Stimulated activated CD4-positive, alpha-beta T cell treated with anti-CD3 and anti-CD28 coated beads, Interleukin-2, amount 100 ng/mL, for 4 hours (primary cell): ENCODE measurements at places on chromosomes 2 and 18.

GRCh38 chr18:70195852-70196434, 9.5 kb downstream of the RTTN start:
- DNase-seq, result no peak

GRCh38 chr18:54647176-54647575, 56.1 kb downstream of the DYNAP start:
- DNase-seq, result no peak

DNA sequence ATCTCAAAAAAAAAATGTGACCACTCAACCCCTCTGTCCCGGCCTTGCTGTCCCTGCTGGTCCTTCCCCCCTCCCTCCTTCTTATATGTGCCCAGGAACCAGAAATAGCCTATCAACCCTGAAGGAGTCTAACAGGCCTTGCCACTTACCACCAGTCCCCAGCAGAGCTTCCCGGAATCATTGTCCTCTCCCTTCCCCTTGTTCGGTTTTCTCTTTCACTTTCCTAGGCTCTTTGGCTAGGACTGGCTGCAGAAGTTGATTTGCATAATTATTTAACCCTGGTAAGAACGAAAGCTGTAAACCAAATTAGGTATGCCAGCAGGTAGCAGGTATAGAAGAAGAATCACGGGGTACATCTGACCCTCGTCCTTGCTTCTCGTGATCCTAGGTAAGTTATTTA, 72.6 kb upstream of the ZNF532 start:
- no peak for DNase-seq

DNA sequence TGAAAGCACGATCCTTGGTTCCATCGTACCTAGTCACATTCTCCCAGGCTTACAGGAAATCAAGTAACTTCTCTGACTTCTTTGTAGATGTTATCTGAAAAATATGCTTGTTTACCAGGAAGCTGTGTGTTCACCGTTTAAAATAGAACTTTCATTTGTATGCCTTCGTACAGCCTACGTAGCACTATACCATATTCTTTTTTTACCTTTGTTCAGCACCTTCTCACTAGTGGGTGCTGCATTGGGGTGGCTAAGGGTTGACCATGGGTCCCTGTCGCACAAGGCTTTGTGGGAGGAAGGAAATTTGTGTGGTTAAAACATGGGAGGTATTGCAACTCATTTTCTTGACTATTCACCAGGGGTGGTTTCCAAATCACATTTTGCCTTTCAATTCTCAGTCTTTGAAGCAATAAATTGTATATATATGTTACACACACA, 16.6 kb downstream of the MALT1 start:
- DNase-seq, result peak; percentile 51

DNA sequence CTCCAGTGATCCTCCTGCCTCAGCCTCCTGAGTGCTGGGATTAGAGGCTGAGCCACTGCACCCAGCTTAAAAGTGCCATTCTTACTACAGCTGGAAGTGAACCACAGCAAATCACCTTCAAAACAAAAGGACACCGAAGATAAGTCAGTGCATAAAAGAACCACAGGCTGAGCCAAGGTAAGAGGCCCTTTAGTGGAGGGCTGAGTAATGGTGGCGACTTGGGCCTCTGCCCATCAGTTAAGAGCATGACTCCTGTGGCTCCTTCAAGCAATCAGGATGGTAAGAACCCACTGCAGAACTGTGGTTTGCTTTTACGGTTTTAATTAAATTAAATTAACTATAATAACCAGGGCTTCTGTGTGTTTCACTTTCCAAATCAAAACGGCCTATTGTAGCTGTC, 75.1 kb downstream of the CTAGE1 start:
- DNase-seq, result no peak

GRCh38 chr18:43539862-43540261, 262.6 kb upstream of the SYT4 start:
- DNase-seq, result no peak

DNA sequence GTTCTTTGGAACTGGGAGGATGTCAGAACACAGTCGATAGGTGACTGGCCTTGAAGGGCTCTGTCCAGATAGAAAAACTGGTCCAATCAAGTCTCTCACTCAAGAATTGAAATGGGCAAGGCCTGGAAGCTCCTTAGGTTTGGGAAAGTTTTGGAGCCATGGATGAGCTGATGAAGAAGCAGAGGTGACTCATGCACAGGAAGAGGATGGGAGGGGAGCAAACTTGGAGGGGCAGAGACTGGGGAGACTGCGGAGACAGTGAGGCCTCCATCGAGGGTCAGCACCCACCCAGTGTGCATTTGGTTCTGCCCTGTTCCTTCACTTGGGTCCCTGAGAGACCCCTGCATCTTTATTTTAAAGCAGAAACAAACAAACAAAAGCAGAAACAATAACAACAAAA, 41.1 kb downstream of the SOWAHC start:
- DNase-seq, result no peak

- no peak for DNase-seq
These were observed 1377.9 kb downstream of the RPIA start for GRCh38 chr2:90069290-90069894.

GRCh38 chr2:85702172-85702571, 8.0 kb downstream of the GNLY start:
- DNase-seq, result no peak

DNA sequence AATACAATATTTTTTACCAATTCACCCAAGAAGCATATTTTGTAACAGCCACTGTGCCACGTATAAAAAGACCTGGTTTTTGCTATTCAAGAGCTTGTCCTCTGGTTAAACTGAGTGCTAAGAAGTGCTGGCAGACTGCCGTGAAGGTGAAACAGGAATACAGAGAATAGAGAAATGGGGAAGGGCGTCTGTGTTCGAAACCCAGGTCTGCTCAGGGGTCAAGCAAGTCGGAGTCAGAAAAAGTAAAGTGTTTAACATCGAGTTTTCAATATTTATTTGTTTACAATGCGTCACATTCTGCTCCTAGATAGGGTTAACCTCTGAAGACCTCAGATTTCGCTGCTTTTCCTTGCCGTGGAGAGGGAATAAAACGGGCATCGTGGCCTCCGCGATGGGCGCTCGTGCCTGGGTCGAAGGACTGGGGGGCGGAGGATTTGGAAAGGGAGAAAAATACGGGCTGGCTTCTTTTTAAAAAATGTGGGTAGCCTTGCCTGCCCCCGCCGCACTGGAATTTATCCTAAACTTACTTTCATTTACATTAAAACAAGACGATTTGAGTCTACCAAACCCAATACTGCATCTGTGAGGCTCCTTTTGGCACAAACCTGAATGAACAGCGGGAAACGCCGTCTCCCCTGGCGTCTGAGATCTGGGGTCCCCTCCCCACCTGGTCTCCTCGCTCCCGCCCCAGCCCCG, 1.1 kb upstream of the SNTG2 start:
- DNase-seq, result no peak

DNA sequence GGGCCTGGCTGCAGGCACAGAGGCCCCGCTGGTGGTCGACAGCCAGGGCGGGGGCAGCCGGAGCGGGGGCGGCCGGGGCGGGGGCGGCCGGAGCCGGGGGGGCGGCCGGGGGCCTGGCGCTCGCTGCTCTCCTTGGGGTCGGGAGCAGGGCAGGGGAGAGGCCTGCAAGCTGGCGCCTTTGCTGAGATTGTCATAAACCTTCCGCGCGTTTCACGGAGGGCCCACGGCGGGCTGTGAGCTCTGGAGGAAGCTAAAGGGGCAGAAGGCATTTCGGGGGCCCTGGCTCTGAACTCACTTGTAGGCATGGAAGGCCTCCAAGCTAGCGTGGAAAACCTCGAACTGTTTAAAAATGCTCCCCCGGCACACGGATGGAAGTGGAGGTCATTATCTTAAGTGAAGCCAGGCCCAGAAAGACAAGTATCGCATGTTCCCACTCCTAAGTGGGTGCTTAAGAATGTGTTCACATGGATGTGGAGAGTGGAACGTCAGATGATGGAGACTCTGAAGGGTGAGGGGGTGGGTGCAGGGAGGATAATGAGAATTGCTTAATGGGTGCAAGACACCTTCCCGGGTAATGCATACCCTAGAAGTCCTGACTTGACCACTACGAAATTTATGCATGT, 629 bp downstream of the PRELID3A start:
- DNase-seq, result no peak

DNA sequence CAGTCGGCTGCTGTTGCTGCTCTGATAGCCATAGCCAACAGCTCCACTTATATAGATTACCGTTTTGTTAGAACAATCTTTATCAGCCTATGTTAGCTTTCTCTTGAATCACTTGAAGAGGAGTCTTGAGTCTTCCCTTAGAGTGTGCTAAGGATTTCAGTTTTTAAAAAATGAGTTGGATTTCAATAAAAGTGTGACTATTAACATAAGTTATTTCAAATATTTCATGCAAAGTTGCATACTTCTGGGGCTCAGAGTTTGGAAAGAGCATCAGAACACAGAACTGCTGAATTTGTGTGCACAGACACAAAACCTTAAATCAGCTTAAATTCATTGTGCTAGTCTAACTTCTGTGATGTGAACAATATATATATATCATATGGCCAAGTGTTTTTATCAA, 174.7 kb downstream of the MTX2 start:
- no peak for DNase-seq

GRCh38 chr2:98153481-98153880, 66.5 kb downstream of the VWA3B start:
- DNase-seq, result no peak

GRCh38 chr2:47095349-47096020, 59.6 kb downstream of the STPG4 start:
- DNase-seq, result no peak

- no peak for DNase-seq
These were observed 27.2 kb downstream of the ST6GAL2 start for GRCh38 chr2:106858810-106859209.

- DNase-seq, result no peak
These were observed 83.7 kb downstream of the EN1 start for GRCh38 chr2:118763797-118764196.

- no peak for DNase-seq
These were observed 231.6 kb downstream of the ATAD2B start for GRCh38 chr2:23695214-23695889.

DNA sequence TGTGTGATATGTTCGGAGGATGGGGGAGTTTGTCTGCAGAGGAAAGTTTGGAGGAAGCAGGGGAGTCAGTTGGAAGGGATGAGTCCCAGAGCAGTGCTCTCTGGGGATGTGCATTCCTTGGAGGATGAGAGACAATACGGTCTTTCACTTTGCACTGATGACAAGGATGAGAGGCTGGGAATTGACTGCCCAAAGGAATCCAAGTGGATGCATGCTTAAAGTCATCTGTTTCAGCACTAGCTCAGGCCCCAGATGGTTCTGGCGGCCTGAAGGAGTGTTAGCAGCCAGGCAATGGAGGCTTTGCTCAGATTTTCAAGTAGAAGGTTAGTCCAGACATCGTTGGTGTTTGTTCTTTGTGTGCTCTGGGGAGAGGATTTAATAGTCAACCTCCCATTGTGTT, 100.2 kb downstream of the CRIM1 start:
- no peak for DNase-seq
